ENCODE measurements at places on chromosomes 2 and 18.

GRCh38 chr2:217816396-217816869, 186.4 kb downstream of the TNS1 start:
- DNase-seq: no peak

DNA sequence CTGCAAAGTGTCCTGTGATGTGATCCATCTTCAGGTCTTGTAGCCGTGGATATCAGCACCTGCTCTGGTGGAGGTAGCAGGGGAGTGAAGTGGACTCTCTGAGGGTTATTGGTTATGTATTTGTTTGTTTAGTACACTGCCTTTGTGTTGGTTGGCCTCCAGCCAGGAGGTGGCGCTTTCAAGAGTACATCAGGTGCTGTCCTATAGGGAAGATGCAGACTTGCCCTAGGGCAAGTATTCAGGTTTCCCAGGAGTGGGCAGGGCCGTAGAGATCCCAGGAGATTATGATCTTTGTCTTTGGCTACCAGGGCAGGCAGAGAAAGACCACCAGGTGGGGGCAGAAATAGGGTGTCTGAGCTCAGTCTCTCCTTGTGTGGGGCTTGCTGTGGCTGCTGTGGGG, 411.8 kb downstream of the SOX11 start:
- no peak for DNase-seq

DNA sequence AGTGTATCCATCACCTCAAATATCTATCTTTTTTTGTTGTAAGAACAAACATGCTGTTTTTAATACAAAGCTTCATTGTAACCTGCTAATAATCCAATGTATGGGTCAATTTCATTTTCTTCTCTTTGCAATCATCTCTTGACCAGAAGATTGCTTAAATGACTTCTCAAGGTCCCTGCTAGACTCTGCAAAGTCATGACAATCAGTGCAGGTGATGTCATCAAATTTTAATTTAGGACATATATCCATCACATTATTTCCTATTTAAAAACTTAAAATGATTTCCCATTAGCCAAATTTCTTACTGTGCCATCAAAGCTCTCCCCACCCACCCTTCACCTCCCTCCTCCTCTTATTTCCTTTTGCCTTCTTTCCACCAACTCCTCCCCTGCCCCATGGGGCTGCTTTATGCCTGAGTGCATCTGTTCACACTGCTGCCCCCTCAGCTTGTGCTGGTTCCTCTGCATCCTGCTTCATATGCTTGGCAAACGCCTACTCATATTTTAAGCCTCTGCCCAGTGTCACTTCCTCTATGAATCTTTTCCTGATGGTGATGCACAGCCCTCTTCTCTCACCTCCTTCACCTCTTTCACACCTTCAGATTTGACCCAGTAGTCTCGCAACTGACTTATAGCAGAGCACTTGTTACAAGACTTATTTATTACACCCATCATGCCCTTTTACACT, 20.3 kb downstream of the PLEK start:
- no peak for DNase-seq

DNA sequence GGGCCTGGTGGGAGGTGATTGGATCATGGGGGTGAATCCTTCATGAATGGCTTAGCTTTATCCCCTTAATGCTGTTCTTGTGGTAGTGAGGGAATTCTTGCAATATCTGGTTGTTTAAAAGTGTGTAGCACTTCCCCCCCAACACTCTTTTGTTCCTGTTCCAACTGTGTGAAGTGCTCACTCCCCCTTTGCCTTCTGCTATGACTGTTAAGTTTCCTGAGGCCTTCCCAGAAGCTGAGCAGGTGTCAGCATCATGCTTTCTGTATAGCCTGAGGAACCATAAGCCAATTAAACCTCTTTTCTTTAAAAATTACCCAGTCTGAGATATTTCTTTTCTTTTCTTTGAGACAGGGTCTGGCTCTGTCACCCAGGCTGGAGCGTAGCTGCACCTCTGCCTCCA, 139.4 kb downstream of the RNF152 start:
- no peak for DNase-seq

DNA sequence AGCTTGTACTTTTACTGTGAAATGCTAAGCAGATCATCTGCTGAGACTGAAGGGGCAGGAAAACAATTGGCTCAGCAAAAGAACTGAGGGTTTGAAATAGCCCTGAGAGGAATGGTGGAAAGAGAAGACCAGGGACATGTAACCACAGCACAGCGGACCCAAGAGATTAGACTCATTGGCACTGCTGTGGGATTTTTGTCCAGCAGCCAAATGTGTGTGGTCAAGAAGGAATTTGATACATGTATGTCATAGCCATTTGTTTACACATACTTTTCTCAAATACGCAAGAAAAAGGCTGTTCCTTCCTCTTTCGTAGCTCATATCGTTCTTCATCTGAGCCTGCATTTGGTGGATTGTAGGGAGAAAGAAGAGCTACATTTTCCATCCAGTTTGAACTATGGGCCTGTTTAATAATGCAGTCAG, 73.8 kb downstream of the TRABD2A start:
- DNase-seq: no peak

DNA sequence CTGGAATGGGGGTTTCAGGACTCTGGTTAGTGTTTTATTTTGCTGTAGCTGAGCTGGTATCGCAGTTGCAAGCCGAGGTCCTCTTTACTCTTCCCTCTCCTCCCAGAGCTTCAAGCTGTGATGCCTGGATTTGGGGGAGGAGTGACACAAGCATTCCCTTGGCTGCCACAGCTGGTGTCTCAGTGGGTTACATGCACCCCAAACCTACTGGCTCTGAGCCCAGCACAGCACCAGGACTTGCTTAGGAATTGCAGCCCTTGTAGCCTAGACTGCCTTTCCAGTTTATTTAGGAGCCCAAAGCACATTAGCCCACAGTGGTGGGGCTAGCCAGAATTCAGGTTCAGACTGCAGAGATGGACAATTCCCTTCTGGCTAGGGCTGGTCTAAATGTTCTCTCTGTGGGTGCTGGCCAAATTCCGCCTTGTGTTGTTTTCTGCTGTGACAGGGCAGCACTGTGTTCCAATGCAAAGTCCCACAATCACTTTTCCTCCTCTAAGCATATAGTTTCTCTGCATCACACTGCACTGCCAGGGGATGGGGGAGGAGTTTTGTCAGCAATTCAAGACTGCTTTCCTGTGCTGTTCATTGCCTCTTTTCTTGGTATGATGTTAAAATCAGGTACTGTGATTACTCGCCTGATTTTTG, 122.8 kb downstream of the SLC4A10 start:
- DNase-seq: no peak

GRCh38 chr2:175577368-175577970, 396.0 kb upstream of the ATP5MC3 start:
- no peak for DNase-seq

DNA sequence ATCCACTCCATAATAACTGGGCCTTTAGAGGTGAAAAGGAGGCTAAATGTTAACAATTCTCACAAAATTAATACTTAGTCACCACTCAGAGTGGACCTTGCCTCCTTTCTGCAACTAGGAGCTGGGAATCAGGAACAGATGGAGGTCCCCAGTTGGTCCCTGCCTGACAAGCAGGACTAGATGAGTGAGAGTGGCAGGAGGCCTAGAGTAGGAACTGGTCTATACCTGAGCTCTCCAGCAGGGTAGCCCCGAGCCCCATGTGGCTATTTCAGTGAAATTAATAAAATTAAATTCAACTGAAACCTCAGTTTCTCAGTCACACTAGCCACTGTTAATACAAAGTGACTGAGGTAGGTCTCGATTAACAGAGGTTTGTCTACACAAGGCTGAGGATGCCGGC, 150.5 kb downstream of the MYO5B start:
- no peak for DNase-seq

DNA sequence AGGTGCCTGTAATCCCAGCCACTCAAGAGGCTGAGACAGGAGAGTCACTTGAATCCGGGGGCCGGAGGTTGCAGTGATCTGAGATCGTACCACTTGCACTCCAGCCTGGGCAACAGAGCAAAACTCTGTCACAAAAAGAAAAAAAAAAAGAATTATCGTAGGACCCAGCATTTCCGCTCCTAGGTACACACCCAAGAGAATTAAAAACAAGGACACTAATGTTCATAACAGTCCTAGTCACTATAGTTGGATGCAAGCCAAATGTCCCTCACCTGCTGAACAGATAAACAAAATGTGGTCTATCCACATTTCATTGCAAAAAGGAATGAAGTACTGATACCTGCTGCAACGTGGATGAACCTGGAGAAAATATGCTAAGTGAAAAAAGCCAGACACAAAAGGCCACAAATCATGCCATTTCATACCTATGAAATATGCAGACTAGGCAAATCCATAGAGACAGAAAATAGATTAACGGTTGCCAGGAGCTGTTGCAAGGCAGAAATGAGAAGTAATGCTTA, 21.2 kb downstream of the ADRA2B start:
- DNase-seq: no peak

DNA sequence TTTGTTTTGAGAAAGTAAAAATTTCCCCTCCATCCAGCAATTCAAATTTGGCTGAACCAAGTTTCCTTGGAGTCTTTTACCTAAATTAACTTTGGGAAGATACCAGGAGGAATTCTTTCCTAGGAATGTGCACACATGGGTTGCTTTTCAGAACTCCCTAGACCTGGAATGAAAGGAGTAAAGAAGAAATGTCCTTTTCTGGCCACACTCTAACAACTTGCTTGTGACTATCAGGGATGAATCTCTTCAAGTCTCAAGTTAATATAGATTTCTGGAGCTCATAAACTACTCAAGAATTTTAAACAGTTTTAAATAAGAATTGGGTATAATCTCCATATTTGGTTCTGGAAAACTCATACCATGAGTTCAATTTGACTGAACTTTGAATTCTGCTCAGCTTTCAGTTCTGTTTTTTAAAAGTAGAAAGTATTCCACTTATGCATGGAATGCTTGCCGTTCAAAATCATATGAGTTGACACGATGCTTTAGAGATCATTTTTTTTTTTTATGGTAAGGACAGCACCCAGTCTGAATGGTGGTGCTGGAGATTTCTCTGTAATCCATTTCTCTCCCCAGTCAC, 7.7 kb downstream of the RASGRP3 start:
- no peak for DNase-seq

DNA sequence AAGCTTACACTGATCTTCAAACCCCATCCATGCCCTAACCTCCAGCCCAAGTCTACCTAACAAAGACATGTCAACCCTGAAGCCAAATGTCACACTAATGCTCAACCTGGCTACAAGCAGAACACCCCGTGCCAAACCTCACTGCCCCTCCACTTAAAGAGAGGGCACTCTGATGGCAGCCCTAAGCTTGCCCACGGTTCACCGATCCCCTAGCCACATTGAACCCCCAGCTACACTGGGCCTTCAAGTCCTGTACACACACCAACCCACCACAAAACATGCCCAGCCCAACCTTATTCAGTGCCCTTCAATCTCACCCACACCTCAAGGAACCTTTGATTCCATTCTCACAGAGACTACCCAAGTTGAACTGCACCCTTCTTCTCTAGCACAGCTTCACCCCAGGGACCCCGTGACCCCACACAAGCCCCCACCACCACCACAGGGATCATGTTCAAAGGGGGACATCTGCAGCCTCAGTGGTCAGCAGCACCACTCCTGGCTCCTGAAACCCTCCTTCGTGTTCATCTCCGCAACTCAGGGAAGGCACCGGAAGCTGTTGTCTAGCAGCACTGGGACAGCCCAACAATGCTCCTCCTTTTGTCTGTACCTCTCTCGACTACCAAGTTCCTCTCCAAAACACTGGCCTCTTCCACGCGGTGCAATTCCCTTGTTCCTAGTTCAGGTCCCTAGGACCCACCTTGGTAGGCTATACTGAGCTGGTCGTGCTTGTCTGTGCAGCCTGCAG, 218.8 kb downstream of the CYP26B1 start:
- DNase-seq: no peak

- DNase-seq: no peak
These were observed 20.9 kb downstream of the SLC30A3 start for GRCh38 chr2:27241761-27242613.

- DNase-seq: no peak
These were observed 61.0 kb downstream of the RPL37A start for GRCh38 chr2:216559625-216560156.
